ENCODE measurements at places on chromosomes 1 and 21.

GRCh38 chr1:213690341-213690917 is 297.3 kb upstream of the PROX1 start:
- no peak for DNase-seq

GRCh38 chr21:34009193-34009592 is 64.2 kb upstream of the MRPS6 start:
- no peak for DNase-seq

- DNase-seq: no peak
These were observed 29.9 kb downstream of the EPHA8 start for GRCh38 chr1:22592919-22593790.

GRCh38 chr1:223486932-223487886 is 94.0 kb downstream of the CCDC185 start:
- DNase-seq: no peak

- no peak for DNase-seq
These were observed 385.8 kb downstream of the NTNG1 start for GRCh38 chr1:107526524-107527198.

DNA sequence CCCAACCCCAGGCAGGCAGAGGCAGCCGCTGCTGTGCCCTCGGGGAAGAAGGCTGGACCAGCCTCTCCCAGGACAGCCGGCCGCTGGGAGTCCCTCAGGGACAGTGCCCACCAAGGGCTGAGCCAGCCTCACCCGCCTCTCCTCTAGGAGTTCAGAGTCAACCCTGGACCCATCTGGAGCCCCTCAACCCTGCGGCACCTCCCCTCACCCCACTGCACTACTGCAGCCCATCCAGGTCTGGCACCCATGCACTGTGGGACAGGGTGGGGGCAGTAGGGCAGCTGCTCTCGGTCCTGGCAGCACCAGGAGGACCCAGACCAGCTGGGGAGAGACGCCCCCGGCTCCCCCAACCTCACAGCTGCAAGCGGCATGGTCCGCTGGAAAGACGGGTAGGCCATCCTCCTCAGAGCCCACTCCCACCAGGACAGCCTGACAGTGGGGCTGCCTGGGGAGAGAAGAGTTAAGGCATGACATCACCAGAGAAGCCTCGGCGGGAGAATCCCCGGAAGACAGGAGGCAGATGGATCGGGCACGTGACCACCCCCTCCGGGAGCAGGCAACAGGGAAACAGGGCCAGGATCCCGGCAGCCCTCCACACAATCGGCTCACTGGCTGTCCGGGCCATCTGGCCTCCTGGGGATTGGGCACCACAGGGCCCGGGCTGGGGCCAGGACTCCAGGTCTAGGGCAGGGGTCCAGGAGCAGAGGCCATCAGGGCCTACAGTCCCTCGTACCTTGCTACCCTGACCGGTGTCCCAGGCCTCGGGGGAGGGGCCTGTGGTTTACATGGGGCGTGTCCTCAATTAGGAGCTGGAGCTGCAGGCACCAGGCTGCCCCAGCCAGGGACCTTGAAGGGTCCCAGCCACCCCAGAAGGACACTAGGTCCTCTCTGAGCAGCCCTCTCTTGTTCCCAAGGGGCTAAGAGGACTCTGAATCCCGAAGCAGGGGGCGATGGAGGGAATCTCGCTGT is 3.1 kb downstream of the ACAP3 start:
- DNase-seq: peak; percentile 60

- DNase-seq: no peak
These were observed 94.7 kb downstream of the SIK1 start for GRCh38 chr21:43331962-43332828.

DNA sequence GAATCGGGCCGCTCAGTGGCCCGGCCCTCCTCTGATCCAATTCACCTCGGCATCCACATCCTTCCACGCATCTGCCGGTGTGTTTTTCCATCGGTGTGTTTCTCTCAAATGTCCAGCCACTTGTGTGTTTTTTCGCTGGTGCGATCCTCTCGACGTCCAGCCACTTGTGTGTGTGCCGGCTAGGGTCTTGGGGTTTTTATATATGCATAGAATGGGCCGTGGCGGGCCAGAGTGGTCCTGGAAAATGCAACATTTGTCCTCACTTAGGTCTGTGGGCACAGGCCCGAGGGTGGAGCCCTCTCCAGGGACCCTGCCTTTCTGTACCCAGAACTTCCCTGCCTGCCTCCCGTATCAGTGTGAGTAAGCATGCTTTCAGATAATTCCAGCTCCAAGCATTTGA is 1106.4 kb downstream of the AMY1C start:
- DNase-seq: no peak

GRCh38 chr21:42433946-42434551 is 30.3 kb downstream of the UBASH3A start:
- DNase-seq: no peak

DNA sequence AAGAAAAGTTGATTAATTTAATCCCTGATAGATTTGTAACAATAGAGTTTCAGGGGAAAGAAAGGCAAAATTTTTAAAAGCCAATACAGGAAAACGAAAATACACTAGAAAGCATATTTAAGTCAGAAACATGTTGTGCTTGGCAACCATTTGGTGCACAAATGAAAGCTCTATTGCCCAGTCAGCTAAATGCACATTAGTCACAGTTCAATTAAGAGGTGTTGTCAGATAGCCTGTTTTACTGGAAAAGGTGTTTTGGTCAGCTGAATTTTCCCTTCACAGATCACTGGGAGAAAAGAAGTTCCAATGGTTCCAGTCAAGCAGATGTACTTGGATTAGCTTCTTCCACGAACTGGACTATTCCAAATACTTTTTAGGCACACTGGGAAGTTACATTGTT is 25.4 kb downstream of the RGS4 start:
- DNase-seq: no peak

DNA sequence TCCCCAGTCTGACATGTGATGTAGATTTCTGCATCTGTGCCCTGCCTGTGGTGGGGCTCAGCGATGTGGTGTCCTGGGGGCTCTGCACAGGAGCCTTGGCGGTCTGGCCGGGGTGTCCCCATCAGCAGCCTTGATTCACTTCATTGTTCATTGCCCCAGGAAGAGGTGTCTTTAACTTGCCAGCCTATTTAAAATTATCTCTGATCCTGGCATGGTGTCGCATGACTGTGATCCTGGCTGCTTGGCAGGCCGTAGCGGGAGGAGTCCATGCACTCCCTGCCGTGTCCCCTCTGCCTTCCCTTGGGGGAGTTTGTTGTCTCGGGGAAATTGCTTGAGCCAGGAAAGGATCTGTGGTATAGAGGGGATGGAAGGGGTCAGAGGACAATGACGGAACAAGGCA is 59.9 kb downstream of the TRIM11 start:
- DNase-seq: no peak

DNA sequence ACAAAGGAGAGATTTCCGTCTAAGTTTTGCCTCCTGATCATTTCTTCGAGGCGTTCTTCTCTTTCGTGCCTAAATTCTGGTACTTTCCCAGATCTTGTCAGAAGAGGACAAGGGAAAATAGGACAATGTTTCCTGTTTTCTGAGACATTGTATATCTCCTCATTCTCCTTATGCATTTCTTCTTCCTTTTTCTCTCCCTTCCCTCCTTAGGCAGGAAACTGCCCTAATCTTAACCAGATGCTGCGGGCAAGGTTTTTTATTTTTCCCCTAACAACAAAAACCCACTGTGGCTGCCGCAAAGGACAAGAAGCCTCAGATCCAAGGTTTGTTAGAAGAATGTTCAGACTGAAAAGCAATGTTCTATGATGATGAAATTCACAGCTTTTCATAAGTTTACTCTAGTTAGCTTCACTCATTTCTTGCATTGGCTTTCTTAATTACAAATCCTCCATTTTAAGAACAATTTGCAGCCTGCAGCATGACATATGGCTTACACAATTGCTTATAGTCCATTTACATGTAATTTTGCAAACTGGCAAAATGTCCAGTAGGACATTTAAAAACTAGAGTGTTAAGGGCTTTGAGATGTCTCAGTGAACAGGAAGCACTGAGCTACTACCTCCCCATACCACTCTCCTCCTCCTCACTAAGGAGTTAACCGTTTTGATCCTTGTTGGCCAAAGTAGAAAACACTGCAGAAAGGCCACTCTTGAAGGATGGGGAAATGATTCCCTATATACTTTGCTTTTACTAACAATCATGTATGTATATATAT is 624 bp downstream of the CTSK start:
- no peak for DNase-seq

DNA sequence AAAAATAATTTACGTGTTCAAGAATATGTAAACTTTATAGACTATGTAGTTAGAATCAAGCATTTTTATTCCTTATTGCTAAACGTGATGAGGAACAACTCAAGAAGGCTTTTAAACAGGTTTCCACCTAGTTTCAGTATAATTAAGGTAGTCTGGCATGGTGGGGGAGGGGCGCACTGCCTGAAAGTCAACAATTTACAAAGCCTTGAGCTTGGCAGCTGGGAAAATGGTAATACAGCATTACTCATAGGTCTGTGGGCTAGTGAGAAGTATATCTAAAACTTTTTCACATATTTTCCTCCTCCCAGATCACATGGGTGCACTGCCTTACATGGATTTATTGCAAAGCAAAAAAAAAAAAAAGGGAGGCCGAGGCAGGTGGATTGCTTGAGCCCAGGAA is 75.2 kb downstream of the EVI5 start:
- DNase-seq: peak; percentile 15

GRCh38 chr1:224816062-224816461 is 113.4 kb upstream of the DNAH14 start:
- no peak for DNase-seq

DNA sequence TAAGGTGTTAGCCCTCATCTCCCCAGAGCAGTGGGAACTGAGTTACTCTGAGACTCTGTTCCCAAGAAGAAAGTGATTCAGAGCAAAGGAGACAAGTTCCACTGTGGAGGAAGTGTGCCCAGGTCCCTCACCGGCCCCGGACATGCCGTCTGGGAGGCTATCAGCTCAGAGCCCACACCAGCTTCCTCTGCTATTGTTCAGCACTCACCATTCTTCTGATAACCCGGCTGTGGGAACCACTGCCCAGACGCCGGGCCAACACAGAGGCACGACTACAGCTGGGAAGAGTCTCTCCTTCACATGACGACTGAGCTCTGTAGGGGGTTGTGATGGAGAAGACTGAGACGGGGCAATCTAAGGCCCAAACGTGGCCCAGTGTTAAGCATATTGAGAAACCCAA is 34.2 kb upstream of the GJA5 start:
- no peak for DNase-seq

DNA sequence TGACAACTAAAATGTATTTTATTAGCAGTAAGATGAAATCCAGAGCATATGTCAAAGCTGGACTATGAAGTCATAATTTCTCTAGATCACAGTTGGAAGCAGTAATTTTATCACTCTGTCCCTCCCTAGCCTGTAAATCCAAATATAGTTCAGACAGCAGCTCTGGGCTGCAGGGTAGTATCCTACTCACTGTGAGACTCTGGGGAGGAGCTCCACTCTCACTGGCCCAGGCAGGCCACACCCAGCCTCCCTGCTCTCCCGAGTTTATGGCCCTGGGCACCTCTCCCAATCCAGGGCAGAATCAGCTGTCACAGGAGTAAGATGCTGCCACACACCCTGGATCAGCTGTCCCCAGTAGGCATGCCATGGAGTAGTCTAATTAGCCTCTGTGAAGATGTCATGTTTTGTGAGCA is 131.1 kb downstream of the HLCS start:
- DNase-seq: no peak

- no peak for DNase-seq
These were observed 63.2 kb downstream of the PRDM2 start for GRCh38 chr1:13763222-13763621.

DNA sequence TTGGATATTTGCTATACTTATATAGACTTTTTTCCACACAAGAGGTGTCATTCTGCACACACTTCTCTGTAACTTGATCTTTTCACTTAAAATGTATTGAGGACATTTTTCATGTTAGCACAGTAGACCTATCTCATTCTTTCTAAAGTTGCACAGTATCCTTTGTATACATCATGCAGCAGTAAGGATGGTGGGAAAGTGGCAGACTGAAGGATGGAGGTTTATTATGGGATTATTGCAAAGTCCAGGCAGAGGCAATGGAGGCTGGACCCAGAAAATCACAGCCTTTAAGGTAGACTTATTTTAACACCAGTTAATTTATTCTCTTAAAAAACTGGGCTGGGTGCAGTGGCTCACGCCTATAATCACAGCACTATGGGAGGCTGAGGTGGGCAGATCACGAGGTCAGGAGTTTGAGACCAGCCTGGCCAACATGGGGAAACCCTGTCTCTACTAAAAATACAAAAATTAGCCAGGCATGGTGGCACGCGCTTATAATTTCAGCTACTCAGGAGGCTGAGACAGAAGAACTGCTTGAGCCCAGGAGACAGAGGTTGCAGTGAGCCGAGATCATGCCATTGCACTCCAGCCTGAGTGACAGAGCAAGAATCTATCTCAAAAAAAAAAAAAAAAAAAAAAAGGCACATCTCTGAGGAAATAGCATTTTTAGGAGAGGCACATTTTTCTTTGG is 25.8 kb downstream of the SLAMF1 start:
- no peak for DNase-seq
